ENCODE measurements at places on chromosomes 6 and 20.

GRCh38 chr20:39310363-39310995 lies 348.3 kb downstream of the DHX35 start:
- DNase-seq = no peak
- H3K4me3 ChIP-seq = no peak overlapping the region
- peaks cover 5% of the 10 kb centered on the region for H3K27me3 ChIP-seq
- no peaks in the 10 kb centered on the region for H3K36me3 ChIP-seq

- H3K36me3 ChIP-seq = no peaks in the 10 kb centered on the region
- no peaks in the 10 kb centered on the region for H3K27me3 ChIP-seq
- DNase-seq = no peak
- H3K4me1 ChIP-seq = peaks cover 11% of the 10 kb centered on the region
- H3K27ac ChIP-seq = no peak overlapping the region
- H3K4me3 ChIP-seq = no peak overlapping the region
These were observed 21.5 kb upstream of the RALGAPA2 start for GRCh38 chr20:20733943-20734342.

DNA sequence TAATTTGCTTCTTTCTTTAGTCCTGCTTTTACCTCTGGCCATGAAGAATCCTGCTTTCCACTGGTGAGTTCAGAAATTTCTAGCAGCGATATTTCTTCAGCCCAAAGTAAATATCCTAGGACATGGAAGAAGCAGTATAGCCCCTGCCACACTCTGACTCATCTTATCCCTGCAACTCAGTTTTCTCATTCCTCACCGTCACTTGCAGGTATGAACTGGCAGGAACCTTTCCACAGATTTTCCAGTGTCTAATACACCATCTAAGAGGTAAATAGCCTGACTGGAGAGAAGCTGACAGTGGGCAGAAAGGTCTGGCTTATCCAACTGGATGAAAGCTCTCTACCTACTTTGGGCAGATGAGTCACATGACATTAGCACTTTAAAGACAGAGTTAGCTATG lies 816.7 kb upstream of the FLRT3 start:
- no peaks in the 10 kb centered on the region for H3K36me3 ChIP-seq
- H3K27me3 ChIP-seq = no peaks in the 10 kb centered on the region
- no peak for DNase-seq
- H3K4me3 ChIP-seq = no peak overlapping the region
- H3K4me1 ChIP-seq = peaks cover 17% of the 10 kb centered on the region

GRCh38 chr6:157873735-157874344 lies 50.8 kb downstream of the SNX9 start:
- DNase-seq = peak; percentile 64
- no peaks in the 10 kb centered on the region for H3K4me1 ChIP-seq
- no peaks in the 10 kb centered on the region for H3K27me3 ChIP-seq
- peaks cover 67% of the 10 kb centered on the region for H3K36me3 ChIP-seq
- H3K4me3 ChIP-seq = no peak overlapping the region

DNA sequence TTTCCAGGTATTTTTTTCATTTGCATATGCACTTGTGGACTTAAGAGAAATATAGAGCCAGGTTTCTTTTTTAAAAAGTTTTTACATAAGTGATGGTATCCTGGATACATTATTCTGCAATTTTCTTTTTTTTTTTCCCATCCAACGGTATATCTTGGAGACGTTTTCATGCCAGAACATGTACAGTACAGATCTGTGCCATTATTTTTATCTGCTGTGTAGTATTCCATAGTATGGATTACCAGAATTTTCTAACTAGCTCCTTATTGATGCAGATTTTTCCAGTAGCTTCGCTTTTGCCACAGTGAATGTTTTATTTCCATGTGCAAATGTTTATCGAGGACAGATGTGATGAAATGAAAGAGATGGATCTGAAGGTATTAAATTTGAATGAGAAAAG lies 34.1 kb downstream of the PPP1R16B start:
- no peaks in the 10 kb centered on the region for H3K4me1 ChIP-seq
- H3K27me3 ChIP-seq = peaks cover 4% of the 10 kb centered on the region
- no peak for DNase-seq
- H3K27ac ChIP-seq = no peak overlapping the region

DNA sequence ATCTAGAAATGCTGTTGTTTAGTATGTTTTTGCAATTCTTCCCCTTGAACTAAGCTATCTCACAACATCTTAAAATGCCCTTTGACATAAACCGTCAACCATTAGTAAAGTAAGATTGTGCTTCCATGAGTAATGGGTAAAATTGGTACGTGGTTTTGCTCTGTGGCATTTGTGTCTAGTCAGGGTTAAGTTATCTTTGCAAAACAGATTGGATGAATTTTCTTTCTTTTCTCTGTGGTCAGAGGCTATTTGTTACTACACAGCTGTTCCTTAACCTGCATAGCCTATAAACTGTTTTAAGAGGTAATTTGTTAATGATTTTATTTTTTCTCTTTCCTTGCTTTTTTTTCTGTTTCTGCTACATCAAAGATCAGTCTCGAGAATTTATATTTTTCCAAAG lies 75.4 kb downstream of the RPP40 start:
- H3K27ac ChIP-seq = no peak overlapping the region
- no peaks in the 10 kb centered on the region for H3K36me3 ChIP-seq
- no peaks in the 10 kb centered on the region for H3K27me3 ChIP-seq

DNA sequence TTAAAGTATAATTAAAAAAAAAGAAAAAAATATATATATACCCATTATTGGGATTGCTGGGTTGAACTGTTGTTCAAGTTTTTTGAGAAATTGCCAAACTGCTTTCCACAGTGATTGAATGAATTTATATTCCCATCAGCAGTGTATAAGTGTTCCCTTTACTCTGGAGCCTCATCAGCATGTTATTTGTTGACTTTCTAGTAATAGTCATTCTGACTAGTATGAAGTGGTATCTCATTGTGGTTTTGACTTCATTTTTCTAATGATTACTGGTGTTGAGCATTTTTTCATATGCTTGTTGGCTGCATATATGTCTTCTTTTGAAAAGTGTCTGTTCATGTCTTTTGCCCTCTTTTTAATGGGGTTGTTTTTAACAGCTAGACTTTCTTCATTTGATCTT lies 1260.8 kb upstream of the GJE1 start:
- no peaks in the 10 kb centered on the region for H3K36me3 ChIP-seq
- no peak overlapping the region for H3K27ac ChIP-seq
- H3K4me3 ChIP-seq = no peak overlapping the region
- no peaks in the 10 kb centered on the region for H3K4me1 ChIP-seq
- H3K27me3 ChIP-seq = no peaks in the 10 kb centered on the region

DNA sequence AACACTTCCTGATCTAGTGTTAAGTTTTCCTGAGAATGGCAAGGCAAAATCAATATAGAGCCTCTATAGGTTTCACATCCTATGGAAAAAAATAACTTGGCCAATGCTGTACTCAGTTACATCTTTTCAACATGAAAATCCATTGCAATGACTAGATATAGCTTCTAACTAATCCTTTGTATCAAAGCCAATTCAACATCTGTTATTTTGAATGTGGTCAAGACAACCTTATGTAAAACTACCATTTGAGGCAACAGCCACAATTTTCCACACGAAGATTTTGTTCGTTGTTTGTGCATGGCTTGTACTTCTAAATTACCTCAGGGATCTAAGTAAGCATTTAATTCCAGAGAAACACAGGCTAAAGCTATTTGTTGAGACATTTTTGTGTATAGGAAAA lies 637.8 kb upstream of the EYS start:
- H3K27me3 ChIP-seq = no peaks in the 10 kb centered on the region
- H3K4me1 ChIP-seq = no peaks in the 10 kb centered on the region
- DNase-seq = no peak
- H3K27ac ChIP-seq = no peak overlapping the region
- H3K4me3 ChIP-seq = no peak overlapping the region

DNA sequence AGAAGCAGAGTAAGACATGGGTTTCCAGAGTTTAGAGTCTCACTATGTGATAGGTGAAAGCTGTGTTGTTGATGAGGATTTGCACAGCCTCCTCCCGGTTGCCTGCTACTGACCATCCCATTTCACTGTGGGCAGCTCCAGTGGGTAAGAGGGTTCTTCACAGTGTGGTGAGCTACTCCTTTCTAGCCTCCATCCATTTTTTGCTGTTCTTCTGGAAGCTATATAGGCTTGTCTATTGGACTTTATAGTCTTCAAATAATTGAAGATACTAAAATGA lies 13.4 kb downstream of the UST start:
- no peak overlapping the region for H3K4me3 ChIP-seq
- peaks cover 17% of the 10 kb centered on the region for H3K27me3 ChIP-seq
- no peaks in the 10 kb centered on the region for H3K36me3 ChIP-seq
- no peaks in the 10 kb centered on the region for H3K4me1 ChIP-seq
- DNase-seq = no peak

DNA sequence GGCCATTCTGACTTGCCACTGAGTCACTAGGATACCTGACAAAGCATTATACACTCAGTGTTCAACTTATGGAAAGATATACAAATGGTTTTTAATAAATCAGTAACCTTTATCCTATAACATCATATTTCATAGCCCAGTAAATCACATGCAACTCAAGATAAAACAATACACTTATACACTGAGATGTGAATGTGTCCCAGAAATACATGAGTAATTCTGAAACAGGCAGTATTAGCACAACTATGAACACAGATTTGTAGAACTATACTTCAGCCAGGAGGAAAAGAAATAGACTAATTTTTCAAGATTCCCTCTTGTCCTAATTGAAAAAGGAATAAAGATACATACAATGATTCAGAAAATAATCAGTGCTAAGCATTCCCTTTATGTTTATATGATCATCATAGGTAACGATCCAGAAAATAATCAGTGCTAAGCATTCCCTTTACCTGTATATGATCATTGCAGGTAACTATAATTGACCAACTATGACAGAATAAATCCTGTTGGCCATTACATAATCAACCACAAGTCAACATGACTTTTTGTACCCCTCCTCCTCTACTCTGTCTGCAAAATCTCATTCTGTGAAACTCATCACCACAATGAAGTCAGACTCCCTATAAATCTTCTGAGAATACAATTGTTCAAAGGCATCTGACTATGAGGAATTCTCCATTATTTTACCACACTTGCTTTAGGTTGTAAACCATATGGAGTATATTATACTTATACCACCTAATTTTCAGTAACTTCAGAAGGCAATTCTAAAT lies 30.3 kb downstream of the HACE1 start:
- 0 out of 2 replicates have a peak, but pooled peaks cover under 1% of the 10 kb centered on the region for H3K4me1 ChIP-seq
- H3K36me3 ChIP-seq = peaks cover 9% of the 10 kb centered on the region
- H3K27ac ChIP-seq = no peak overlapping the region
- H3K27me3 ChIP-seq = no peaks in the 10 kb centered on the region
- no peak overlapping the region for H3K4me3 ChIP-seq

DNA sequence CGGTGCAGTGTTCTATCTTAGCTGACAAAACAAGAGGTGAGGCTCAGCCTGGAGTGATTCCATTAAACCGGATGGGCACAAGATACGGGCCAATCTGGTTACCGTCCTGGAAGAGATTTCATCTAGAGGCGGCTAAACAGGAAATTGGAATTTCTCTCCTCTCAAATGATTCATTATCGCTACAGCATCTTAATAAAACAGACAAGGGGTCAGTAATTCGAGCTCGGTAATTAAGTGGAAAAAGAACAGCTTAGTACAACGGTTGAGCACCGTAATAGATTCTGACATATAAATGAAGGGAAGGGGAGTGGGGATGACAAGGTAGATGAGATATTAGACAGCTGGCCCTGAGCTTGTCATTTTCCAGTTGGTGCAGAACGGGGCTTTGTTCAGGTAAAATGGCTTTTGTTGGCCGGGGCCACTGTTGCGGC lies 137.2 kb downstream of the EDN3 start:
- no peaks in the 10 kb centered on the region for H3K36me3 ChIP-seq
- H3K27ac ChIP-seq = no peak overlapping the region
- no peak overlapping the region for H3K4me3 ChIP-seq
- H3K27me3 ChIP-seq = peaks cover 59% of the 10 kb centered on the region

DNA sequence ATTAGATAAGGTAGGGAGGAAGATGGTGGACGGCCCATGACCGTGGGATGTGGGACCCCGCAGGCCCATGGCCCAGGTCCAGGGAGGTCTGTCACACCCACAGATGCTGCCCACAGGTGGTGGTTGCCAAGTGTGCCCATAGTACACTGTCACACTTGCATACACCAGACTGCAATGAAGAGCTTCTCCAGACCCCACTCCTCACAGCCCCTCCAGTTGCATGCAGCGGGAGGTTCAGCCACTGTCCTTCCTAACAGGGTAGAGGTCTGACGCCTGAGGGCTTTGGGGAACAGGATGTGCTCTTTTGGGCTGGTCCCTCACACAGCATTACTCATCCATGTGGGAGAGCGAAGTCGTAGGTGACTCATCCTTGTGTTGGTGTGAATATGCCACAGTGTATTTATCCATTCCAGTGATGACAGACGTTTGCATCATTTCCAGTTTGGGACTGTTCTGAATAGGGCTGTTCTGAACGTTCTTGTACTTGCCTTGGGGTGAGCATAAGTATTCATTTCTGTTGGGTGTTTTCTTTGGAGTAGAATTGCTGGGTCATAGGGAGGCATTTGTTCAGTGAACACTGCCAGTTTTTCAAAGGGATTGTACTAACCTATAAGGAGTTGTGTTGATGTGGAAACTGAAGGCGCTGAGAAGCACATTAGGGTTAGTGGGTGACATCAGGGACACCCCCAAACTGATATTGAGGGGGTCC lies 10.1 kb upstream of the PYGB start:
- no peaks in the 10 kb centered on the region for H3K36me3 ChIP-seq
- peaks cover 64% of the 10 kb centered on the region for H3K4me1 ChIP-seq
- H3K27ac ChIP-seq = no peak overlapping the region
- DNase-seq = peak; percentile 90
- H3K4me3 ChIP-seq = no peak overlapping the region

- no peak overlapping the region for H3K4me3 ChIP-seq
- peaks cover 21% of the 10 kb centered on the region for H3K4me1 ChIP-seq
- no peak overlapping the region for H3K27ac ChIP-seq
- no peaks in the 10 kb centered on the region for H3K27me3 ChIP-seq
- peaks cover 7% of the 10 kb centered on the region for H3K36me3 ChIP-seq
- DNase-seq = no peak
These were observed 10.4 kb upstream of the RPF2 start for GRCh38 chr6:110971468-110971867.

DNA sequence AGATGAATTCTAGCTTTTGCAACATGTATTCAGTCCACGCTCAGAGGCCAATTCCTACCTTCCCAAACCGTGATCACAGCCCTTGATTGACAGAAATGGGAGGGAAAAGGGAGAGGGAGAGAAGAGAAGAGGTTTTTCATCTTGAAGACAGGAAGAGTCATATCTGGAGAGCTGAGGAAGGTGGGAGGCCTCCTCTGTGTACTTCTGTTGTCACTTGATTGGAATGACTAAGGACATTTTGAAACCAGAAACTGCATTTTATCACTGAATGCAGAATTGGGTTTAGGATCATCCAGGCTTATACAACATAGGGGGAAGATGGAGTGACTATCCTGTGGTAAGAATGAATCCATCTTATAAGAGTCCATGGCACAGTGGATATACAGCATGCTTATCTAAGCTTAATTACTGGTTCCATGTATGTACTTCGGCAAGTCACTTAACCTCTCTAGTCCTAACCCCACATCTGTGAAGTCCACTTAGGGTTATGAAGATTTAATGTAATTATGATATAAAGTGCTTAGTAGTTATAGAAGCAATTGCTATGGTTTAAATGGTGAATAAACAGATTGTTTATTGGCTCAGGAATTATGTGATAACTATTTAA lies 144.0 kb downstream of the BCKDHB start:
- H3K27ac ChIP-seq = no peak overlapping the region
- DNase-seq = no peak
- no peak overlapping the region for H3K4me3 ChIP-seq
- peaks cover 12% of the 10 kb centered on the region for H3K4me1 ChIP-seq

- H3K27ac ChIP-seq = no peak overlapping the region
- no peaks in the 10 kb centered on the region for H3K36me3 ChIP-seq
- no peaks in the 10 kb centered on the region for H3K4me1 ChIP-seq
- H3K27me3 ChIP-seq = no peaks in the 10 kb centered on the region
- H3K4me3 ChIP-seq = no peak overlapping the region
These were observed 29.0 kb downstream of the PSMB1 start for GRCh38 chr6:170524172-170524502.
